ENCODE measurements at places on chromosomes 3 and 15.

DNA sequence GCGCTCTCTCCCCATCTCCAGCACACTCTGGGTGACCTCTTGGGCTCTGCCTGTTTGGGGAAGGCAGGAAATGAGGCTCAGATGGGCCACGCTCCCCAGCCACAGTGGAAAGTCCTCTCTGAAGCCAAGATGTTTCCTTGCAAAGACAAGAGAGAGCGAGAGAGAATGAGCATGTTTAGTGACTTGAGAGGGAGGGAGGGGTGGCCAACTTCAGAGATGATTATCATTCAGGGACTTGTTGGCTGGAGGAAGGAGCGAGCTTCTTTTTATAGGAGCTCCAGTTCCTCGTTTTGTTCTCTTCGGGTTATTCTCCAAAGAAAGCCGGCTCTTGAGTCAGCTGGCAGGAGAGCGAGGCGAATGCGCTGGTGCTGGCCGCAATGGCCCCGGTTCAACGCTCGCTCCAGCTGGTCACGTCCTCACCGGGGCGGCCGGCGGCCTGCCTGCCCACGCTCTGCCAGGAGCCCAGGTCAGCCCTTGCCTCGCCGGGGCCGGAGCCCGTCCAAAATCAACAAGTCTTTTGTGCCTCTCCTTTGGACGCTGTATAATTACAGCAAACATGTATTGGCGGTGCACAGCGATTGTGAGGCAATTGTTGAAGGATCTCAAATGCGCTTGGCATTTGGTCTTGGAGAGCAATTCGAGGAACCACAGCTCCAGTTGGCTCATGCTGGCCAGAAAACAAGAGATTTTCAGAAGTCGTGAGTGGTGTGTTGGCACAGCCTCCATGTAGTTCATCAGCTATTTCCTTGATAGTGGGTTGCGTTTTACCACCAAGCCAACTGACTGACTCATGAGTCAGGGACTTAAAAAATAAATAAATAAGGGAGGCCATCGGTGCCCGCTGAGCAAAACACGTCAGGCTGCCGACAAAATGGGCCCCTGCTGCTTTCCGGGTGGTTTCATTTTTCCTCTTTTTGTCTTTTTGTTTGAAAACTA, 288.6 kb downstream of the UACA start:
- no peak for DNase-seq

DNA sequence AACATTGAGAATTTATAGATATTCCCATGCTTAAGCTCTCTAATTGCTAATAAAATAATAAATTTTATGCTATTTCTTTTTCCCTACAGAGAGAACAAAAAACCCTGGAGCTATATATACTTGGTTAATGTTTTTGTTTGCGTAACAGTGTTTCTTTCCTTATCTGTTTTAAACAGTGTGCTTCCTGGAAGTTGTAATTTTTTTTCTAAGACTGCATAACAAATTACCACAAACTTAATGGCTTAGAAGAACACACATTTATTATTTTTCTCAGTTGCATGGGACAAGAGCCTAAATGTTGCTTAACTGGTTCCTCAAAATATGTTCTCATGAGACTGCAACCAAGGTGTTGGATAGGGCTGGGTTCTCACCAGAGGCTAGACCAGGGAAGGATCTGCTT, 49.7 kb upstream of the DPH6 start:
- peak; percentile 58 for DNase-seq

DNA sequence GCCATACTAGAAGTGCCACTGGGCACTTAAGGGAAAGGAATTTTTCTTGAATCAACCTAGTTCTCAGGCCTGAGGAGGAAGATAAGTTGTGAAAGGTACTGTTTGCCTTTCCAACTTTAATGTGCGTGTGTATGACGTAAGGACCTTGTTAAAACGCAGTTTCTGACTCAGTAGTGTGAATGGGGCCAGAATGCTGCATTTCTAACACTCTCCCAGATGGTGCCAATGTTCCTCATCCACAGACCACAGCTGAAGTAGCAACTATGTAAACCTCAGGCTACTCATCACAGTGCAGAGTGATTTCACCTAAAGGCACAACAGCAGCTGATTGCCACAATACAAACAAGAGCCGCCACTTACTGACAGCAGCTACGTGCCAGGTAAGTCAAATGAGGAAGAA, 103.6 kb downstream of the OTOL1 start:
- DNase-seq, result no peak

DNA sequence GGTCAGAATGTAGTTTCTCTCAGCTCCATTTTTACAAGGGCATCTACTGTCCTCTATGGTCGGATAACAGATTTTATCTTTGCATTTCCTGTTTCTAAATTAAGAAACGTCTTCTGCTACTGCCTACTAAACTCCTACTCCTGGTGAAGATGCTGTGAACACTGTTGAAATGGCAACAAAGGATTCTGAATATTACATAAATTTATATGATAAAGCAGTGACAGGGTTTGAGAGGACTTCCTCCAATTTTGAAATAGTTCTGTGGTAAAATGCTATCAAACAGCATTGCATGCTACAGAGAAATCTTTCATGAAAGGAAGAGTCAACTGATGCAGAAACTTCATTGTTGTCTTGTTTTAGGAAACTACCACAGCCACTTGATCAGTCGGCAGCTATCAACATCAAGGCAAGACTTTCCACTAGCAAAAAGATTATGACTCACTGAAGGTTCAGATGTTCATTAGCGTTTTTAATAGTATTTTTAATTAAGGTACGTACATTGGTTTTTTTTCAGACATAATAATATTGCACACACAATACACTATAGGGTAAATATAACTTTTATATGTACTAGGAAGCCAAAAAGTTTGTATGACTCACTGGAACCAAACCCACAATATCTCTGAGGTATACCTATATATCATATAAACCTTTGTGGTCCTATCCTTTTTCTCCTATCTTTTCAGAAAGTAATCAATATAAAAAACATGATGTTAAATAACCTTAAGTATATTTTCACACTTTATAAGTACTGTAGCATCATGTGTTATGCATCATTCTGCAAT, 156.1 kb downstream of the STAG1 start:
- no peak for DNase-seq

DNA sequence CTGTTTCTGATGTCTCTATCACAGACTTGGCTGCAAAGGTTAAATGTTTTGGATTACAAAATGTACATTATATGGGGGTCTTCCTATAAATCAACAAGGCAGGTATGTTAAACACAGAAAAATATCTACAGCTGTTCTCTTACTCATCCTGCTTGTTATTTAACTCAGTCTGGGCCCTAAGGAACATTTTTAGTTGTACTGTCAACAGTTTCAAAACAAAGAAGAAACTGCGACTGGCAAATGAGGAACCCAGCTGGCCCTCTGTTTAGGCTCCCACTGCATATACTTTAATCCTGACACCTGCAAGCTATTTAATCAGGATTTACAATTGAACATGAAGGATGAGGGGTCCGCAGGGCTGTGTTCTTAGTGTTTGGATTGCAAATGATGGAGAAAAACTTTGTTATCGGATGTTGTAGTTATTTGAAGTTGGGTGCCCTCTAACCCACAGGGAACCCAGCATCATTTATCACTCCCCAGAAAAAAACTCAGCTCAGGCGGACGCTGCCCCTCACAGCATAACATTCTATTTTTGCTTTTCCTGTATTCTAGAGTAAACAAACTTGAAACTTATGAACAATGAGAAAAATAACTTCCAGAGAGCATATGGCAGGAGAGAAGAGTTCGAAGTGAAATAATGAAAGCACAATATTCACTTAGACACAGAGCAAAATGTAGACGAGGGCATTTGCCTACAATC, 91.2 kb downstream of the POLR2M start:
- DNase-seq, result no peak

DNA sequence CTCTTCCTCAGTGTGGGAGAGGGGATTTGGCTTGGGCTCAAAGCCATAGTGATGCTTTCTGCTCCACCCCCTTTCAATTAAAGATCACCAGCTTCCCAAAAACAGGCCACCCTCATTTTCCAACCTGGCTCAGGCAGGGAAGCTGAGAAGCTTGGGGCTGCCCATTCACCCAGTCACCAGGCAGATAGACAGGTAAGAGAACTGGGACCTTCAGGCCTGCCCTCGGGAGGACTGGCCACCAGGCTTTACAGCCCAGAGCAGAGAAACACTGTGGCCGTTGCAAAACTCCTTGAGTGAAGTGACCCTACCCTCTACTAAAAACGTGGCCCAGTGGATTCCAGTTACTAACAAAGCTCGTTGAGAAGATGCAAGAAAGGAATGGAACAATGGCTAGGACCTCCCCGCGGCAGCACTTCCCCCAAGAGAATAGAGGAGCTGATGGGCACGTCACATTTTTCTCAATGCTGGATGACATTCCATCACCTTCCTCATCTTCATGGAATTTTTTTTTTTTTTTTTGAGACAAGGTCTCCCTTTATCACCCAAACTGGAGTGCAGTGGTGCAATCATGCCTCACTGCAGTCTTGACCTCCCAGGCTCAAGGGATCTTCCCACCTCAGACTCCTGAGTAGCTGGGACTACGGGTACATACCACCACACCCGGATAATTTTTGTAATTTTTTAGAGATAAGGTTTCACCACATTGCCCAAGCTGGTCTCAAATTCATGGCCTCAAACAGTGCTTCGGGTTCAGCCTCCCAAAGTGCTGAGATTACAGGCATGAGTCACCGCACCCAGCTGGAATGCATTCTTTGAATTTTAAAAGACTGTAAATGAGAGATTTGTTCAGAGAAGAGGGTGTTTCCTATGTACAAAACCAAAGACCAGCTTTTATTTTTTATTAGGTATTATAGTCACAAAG, 37.9 kb downstream of the LIPC start:
- no peak for DNase-seq

GRCh38 chr3:30130391-30130790, 476.0 kb upstream of the TGFBR2 start:
- no peak for DNase-seq

GRCh38 chr15:33618350-33618749, 307.6 kb downstream of the RYR3 start:
- DNase-seq, result no peak

- DNase-seq, result no peak
These were observed 216.5 kb downstream of the BBX start for GRCh38 chr3:107739227-107739626.

DNA sequence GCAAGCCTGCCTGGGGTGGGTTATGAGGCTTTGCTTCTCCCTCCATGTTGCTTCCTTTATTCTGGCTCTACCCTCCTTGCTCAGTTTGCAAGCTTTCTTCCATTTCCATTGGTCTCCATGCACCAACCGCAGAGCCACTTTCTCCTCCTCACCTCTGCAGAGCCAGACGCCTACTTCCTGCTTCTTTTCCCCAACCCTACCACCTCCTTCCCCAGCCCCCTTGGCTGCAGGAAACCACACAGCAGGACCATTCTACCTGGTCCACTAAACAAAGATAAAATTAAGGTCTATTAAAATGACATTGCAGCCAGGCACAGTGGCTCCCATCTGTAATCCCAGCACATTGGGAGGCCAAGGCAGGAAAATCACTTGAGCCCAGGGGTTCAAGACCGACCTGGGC, 10.0 kb upstream of the CAV3 start:
- no peak for DNase-seq

DNA sequence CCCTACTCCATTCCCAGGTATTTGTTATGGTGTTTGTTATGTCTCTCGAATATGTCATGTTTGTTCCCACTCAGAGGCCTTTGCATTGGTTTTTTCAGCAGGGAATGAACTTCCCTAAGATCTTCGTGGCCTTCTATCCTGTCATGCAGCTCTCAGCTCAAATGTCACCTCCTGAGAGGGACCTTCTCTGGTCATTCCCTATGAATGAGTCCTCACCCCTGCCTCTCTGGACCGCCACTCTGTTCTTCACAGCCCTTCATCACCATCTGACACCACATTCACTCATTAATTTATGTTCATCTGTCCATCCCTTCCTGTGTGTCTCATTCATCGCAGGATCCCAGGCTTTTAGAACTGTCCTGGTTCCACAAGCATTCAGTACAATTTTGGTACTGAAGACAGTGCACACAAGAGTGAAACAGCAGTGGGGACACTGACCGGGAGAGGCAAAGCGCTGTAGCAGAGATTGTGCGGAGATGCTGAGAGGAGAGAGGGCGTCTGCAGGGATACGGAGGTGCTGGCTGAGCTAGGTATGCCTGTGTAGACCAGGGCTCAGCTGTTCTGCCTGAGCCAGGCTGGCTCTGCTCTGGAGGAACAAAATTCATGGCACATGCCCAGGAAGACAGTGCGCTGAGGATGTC, 132.3 kb downstream of the CHCHD6 start:
- no peak for DNase-seq

GRCh38 chr3:11591391-11592282, 52.1 kb downstream of the VGLL4 start:
- DNase-seq, result no peak

GRCh38 chr3:56783644-56784447, 17.9 kb downstream of the ARHGEF3 start:
- peak; percentile 24 for DNase-seq

GRCh38 chr3:94173673-94174434, 111.0 kb downstream of the NSUN3 start:
- DNase-seq, result no peak

All from SK-N-MC (cell line).